Uterus (tissue), 4 donors: ENCODE measurements at places on chromosomes 3 and 15. TPM values are rescaled to one million over a fixed set of nuclear protein-coding genes. Genes with fewer than 3 reads are reported as not detected.

GRCh38 chr3:43862470-43862869, 171.7 kb downstream of the ABHD5 start:
- no peak overlapping the region for H3K27ac ChIP-seq
- H3K4me1 ChIP-seq: no peaks in the 10 kb centered on the region
- H3K27me3 ChIP-seq: peaks cover 3% of the 10 kb centered on the region
- no peak for DNase-seq

DNA sequence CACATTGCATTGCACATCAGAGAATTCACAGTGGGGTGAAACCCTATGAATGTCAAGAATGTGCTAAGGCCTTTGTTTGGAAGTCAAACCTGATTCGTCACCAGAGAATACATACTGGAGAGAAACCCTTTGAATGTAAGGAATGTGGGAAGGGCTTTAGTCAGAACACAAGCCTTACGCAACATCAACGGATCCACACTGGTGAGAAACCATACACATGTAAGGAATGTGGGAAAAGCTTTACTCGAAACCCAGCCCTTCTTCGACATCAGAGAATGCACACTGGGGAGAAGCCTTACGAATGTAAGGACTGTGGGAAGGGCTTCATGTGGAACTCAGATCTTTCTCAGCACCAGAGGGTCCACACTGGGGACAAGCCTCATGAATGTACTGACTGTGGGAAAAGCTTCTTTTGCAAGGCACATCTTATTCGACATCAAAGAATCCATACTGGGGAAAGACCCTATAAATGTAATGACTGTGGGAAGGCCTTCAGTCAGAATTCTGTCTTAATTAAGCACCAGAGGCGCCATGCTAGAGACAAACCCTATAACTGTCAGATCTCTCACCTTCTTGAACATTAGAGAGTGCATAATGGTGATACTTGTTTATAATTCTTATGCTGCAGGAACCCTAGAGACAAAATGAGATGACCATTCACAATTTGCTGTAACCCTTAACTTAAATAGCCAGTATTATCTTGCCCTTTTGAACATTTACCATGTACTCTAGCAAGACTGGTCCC, 9.0 kb downstream of the ZNF662 start:
- no peak overlapping the region for H3K27ac ChIP-seq
- H3K27me3 ChIP-seq: no peaks in the 10 kb centered on the region
- H3K4me3 ChIP-seq: no peak overlapping the region
- DNase-seq: no peak
- H3K4me1 ChIP-seq: no peaks in the 10 kb centered on the region
- no peaks in the 10 kb centered on the region for H3K36me3 ChIP-seq

The SLC28A1 gene
- not detected for total RNA-seq

GRCh38 chr3:112583105-112583504, 21.3 kb downstream of the SLC35A5 start:
- H3K27me3 ChIP-seq: no peaks in the 10 kb centered on the region
- no peak overlapping the region for H3K27ac ChIP-seq
- peaks cover 4% of the 10 kb centered on the region for H3K4me1 ChIP-seq
- H3K36me3 ChIP-seq: no peaks in the 10 kb centered on the region
- H3K4me3 ChIP-seq: no peak overlapping the region

The DPPA2 gene
- total RNA-seq: not detected

GRCh38 chr3:135853981-135854380, 111.5 kb upstream of the PPP2R3A start:
- H3K27me3 ChIP-seq: no peaks in the 10 kb centered on the region
- DNase-seq: no peak
- H3K27ac ChIP-seq: no peak overlapping the region
- H3K36me3 ChIP-seq: no peaks in the 10 kb centered on the region
- no peak overlapping the region for H3K4me3 ChIP-seq

DNA sequence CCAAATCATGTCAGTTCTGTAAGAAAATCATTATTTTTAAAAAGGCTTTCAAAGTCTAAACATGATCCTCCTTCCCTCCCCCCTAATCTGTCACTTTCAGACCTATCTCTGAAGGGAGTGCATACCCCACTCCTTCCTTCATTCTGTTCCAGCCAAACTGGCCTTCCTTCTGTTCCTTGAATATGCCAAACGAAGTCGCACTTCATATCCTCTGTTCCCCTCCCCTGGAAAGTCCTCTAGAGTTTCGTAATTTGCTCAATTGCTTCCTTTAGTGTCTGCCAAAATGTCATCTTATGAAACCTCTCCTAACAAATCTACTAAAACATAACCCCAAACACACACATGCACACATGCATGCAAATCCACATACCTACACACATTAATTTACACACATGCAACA, 69.5 kb upstream of the TUSC7 start:
- H3K36me3 ChIP-seq: no peaks in the 10 kb centered on the region
- H3K27ac ChIP-seq: no peak overlapping the region
- no peak overlapping the region for H3K4me3 ChIP-seq
- H3K4me1 ChIP-seq: no peaks in the 10 kb centered on the region

GRCh38 chr3:11563159-11563864, 80.4 kb downstream of the VGLL4 start:
- no peaks in the 10 kb centered on the region for H3K36me3 ChIP-seq
- peak; percentile 14 for DNase-seq
- H3K4me1 ChIP-seq: peaks cover 7% of the 10 kb centered on the region
- peak overlapping the region; percentile 30 for H3K27ac ChIP-seq
- no peak overlapping the region for H3K4me3 ChIP-seq
- no peaks in the 10 kb centered on the region for H3K27me3 ChIP-seq

- H3K4me1 ChIP-seq: peaks cover 8% of the 10 kb centered on the region
- no peak overlapping the region for H3K4me3 ChIP-seq
- H3K36me3 ChIP-seq: no peaks in the 10 kb centered on the region
- H3K27me3 ChIP-seq: no peaks in the 10 kb centered on the region
- peak overlapping the region; percentile 76 for H3K27ac ChIP-seq
These were observed 111.5 kb downstream of the FILIP1L start for GRCh38 chr3:100002599-100003350.

The PLXNB1 gene
- total RNA-seq: 59.9 TPM

- no peaks in the 10 kb centered on the region for H3K27me3 ChIP-seq
- no peaks in the 10 kb centered on the region for H3K36me3 ChIP-seq
- DNase-seq: no peak
These were observed 47.7 kb downstream of the MORC1 start for GRCh38 chr3:109070211-109070610.

DNA sequence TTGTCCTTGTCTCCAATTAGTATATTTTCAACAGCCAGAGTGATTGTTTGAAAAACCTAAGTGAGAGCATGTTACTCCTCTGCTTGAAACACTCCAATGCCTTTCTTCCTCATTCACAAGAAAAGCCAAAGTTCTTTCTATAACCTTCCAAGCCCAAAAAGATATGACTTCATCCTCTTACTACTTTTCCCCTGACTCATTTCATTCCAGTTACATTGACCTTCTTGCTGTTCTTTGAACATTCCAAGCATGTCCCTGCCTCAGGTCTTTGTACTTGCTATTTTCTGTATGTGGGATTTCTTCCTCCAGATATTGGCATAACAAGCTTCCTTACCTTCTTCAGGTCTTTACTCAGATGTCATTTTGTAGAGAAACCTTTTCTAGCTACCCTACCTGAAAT, 28.3 kb downstream of the EHHADH start:
- H3K4me3 ChIP-seq: no peak overlapping the region
- no peaks in the 10 kb centered on the region for H3K4me1 ChIP-seq
- H3K27me3 ChIP-seq: no peaks in the 10 kb centered on the region
- H3K36me3 ChIP-seq: no peaks in the 10 kb centered on the region

GRCh38 chr3:52347716-52348635, 31.9 kb downstream of the DNAH1 start:
- no peak for DNase-seq
- no peaks in the 10 kb centered on the region for H3K36me3 ChIP-seq
- H3K27me3 ChIP-seq: no peaks in the 10 kb centered on the region
- H3K27ac ChIP-seq: no peak overlapping the region

DNA sequence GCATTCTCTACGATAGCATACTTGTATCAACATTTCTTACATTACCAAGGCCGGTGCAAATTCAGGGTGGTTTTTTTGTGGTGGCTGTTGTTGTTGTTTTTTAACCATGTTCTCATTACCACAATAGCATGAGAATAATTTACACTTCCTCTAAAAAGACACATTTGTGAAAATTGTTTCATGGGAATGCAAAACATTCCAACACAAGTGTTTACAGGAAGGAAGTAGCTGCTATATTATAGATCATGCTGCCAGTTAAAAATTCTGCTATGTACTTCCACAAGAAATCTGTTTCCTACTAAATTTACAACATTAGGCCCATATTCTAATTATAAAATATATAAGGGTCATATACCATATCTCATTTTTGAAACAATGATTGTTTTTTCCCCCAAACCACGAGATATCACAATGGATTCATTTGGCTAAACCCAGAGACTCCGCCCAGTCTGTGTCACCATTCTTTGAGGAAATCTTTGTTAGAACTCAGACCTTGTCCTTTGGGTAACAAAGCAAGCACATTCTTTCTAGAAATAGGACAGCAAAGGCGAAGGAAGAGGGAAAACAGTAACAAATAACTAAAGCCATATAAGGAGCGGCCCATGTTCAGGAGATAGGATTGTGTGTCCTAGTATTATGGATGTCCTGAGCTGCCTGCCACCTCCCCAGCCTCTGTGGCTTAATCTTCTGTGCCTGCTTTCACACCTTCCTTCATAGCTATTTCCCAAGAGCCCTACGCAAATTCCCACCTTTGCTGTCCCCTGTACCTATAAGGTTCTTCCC, 60.1 kb downstream of the UACA start:
- peak overlapping the region; percentile 62 for H3K27ac ChIP-seq
- DNase-seq: no peak
- H3K27me3 ChIP-seq: no peaks in the 10 kb centered on the region
- no peak overlapping the region for H3K4me3 ChIP-seq
- H3K4me1 ChIP-seq: peaks cover 10% of the 10 kb centered on the region

DNA sequence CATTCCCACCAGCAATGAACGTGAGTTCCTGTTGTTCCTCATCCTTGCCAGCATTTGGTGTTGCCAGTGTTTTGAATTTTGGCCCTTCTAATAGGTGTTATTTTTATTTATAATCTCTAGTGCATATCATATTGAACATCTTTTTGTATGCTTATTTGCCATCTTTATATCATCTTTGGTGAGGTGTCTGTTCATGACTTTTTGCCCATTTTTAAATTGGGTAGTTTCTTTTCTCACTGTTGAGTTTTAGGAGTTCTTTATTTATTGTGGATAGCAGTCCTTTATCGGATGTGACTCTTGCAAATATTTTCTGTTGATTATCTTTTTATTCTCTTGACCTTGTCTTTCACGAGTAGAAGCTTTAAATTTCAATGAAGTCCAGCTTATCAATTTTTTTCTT, 60.2 kb upstream of the ATP13A3 start:
- no peaks in the 10 kb centered on the region for H3K36me3 ChIP-seq
- H3K4me1 ChIP-seq: no peaks in the 10 kb centered on the region
- no peaks in the 10 kb centered on the region for H3K27me3 ChIP-seq
- DNase-seq: no peak
- H3K4me3 ChIP-seq: no peak overlapping the region

DNA sequence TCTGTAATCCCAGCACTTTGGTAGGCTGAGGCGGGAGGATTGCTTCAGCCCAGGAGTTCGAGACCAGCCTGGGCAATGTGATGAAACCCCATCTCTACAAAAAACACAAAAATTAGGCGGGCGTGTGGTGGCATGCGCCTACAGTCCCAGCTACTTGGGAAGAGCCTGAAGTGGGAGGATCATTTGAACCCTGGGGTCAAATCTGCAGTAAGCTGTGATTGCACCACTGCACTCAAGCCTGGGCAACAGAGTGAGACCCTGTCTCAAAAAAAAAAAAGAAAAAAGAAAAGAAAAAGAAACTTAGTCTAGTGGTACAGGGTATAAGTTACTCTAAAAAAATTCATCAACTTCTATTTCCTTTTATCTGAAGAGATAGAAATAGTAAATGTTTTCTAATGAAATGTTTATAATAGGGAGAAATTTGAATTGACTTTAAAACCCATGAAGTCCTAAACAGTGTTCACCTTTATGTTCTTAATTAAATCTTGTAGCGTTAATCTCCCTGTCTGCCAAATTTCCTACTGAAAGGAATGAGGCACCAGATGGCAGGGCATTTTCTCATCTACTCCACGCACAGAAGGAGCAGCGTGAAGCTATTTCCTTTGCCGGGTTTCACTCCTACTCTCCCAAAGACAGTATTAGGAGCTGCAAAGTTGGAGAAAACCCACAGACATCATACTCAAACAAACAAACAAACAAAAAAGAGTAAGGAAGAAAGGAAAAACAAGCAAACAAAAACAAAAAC, 1.9 kb downstream of the PCLAF start:
- H3K4me3 ChIP-seq: no peak overlapping the region
- H3K27ac ChIP-seq: no peak overlapping the region
- H3K36me3 ChIP-seq: no peaks in the 10 kb centered on the region
- no peaks in the 10 kb centered on the region for H3K27me3 ChIP-seq
- no peaks in the 10 kb centered on the region for H3K4me1 ChIP-seq
- DNase-seq: no peak

The NR1I2 gene
- 0.62 TPM for total RNA-seq

- H3K27ac ChIP-seq: no peak overlapping the region
- H3K4me1 ChIP-seq: no peaks in the 10 kb centered on the region
- H3K27me3 ChIP-seq: no peaks in the 10 kb centered on the region
- DNase-seq: peak; percentile 42
- no peak overlapping the region for H3K4me3 ChIP-seq
- H3K36me3 ChIP-seq: no peaks in the 10 kb centered on the region
These were observed 281.4 kb downstream of the ADAMTS17 start for GRCh38 chr15:100060276-100060926.

DNA sequence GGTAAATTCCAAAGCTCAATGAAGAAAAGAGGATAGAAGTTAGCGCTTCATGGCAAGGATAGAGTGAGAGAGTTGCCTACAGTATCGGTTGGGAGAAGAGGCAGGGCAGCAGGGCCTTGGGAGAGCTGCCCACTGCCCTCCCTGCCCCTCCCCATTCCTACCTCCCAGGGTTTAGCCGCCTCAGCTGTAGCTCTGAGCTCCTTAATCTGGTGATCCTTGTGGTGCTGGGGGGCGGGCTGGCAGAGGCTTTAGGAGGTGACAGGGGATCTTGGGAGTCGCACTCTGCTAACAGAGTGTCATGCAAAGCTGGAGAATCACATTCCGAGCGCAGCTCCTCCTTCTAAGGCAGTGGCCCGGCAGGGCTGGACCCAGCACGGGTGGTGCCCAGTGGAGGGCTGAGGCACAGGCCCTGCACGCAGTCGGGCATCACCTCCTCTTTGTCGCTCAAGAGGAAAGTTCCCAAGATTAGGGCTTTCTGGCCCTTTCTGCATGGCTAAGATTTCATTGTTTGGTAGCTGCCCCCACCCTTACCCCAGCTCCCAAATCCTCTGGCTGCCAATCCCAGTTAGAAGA, 57.1 kb upstream of the POLG start:
- no peaks in the 10 kb centered on the region for H3K4me1 ChIP-seq
- DNase-seq: no peak
- no peak overlapping the region for H3K27ac ChIP-seq
- no peaks in the 10 kb centered on the region for H3K36me3 ChIP-seq
- H3K27me3 ChIP-seq: peaks cover 4% of the 10 kb centered on the region

DNA sequence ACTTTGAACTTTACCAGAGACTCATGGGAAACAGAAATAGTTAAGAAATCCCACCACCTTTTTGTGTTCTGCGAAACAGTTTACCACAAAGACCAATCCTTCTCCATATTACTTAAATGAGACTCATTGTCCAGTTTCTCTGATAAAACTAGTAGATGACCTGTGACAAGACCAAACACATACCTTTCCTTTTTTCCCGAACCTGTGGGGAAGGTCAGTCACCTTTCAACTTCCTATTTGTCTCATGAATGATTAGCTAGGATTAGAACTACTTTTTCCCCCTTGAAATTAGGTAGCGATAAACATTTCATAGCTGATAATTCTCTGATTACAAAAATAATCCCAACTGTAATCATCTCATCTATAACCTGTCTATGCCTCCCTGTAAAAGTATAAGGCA, 2.3 kb upstream of the TBC1D5 start:
- no peaks in the 10 kb centered on the region for H3K4me1 ChIP-seq
- no peak overlapping the region for H3K27ac ChIP-seq
- DNase-seq: no peak
- no peaks in the 10 kb centered on the region for H3K27me3 ChIP-seq
- no peak overlapping the region for H3K4me3 ChIP-seq
- H3K36me3 ChIP-seq: no peaks in the 10 kb centered on the region

The UTS2B gene
- total RNA-seq: not detected
